ENCODE measurements at places on chromosomes 7 and 10.

DNA sequence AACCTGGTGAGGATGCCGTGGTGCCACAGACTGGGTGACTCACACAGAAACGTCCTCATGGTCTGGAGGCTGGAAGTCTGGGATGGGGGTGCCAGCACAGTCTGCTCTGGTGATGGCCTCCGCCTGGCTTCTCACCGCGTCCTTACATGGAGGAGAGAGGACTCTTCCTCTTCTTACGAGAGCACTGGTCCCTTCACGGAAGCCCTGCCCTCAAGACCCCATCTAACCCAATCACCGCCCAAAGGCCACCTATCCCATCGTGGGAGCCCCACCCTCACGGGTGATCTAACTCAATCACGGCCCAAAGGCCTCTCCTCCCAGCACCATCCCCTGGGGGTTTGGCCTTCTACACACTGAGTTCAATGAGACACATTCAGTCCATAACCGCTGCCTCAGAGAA, 137.7 kb downstream of the PTPRN2 start:
- no peak for DNase-seq

DNA sequence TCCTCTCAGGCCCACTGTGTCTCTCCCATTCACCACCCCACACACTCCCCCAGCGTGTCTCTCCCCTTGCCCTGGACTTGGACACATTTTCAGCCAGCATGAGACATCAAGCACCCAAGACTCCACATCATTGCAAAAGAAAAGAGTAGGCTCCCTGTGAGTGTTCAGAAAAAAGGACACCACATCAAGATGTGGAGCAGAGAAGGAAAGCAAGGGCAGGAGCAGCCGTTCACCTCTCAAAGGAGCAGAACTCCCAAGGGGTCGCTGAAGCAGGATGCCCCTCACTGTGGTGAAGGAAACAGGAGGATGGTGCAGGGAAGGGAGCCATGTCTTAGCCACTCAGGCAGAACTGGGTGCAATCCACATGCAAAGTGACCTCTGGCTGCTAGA, 89.9 kb upstream of the MACROH2A2 start:
- DNase-seq, result no peak

GRCh38 chr10:44516891-44517290, 132.0 kb upstream of the CXCL12 start:
- DNase-seq, result no peak

- DNase-seq, result no peak
Measured at GRCh38 chr10:30967650-30968410, 63.8 kb downstream of the ZNF438 start.

DNA sequence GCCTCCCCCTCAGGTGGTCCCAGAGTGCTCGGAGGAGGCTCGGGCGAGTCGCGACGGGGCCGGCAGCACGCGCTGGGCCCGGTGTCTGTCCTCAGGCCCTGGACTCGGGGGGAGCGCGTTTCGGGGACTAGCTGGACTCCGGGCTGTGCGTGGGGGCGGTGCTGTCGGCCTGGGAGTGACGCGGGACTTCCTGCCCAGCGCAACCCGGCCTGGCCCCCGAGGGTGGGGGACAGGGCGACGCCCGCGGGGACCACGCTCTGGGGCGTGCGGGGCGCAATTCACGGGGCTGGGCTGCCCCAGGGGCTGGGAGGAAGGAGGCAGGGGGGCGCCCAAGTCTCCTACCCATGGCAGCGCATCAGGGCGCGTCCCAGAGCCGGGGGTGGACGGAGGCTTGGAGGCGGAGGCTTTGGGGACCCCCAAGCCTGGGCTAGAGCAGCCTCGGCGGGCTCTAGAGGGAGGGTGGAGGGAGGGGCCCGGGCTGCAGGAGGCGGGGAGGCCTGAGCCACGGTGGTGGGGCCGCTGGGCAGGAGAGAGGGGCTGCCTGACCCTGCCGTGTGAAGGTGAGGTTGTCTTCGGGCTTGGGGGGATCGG, 2.3 kb upstream of the VENTX start:
- DNase-seq, result no peak

DNA sequence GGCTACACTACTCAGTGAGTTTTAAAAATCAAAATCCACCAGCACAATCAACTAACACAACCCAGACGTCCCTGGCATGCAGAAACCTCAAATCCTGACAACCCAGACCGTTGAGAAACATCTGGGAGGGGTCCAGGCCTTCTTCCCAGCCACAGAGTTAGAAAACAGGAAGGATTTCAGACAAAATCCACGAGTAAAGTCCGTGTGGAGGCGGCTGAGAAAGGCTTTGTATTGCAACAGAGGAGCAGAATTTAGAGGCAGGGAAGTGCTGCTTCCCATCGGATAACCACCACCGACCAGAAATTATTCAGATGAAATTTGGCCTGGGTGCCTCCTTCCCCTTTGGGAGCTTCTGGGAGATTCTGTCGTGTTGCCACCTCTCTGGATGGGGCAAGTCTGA, 61.5 kb downstream of the TNS3 start:
- no peak for DNase-seq

DNA sequence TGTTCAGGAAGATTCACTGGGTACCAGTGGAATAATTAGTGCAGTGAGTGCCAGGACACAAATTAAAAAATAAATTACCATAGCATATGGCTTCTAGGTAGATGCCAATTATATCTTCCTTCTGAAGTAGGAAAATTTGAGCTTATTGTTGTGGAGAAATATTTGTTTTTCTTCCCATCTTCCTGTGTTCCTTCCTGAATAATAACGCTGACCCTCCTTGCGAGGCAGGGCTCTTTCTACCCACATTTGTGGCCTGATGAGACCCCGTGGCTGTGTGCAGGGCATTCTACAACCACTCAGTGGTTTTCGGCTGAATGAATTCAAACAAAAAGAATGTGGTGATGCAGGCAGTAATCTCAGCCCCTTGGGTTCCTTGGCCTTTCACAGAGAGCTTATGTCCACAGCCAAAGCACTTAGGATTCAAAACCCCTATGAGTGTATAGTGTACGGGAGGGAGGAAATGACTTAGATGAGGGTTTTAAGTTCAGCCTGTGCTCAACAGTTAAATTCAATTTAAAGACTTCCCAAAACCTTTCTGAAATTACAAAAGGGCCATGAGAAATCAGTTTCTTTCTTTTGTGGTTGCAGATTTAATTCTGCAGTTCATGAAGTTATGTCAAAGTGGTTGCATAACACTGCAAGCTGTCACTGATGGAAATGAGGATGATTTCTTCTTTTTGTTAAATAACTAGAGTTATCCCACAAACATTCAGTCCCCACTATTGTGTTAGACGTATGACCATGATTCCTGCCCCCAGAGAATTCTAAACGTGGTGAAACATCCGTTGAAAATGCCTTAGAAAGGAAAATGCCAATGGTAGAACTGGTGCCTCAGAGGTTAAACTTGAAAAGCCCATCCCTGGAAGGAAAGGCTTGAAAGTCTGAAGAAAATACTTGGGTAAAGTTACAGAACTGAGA, 255.3 kb downstream of the FZD1 start:
- DNase-seq, result no peak

DNA sequence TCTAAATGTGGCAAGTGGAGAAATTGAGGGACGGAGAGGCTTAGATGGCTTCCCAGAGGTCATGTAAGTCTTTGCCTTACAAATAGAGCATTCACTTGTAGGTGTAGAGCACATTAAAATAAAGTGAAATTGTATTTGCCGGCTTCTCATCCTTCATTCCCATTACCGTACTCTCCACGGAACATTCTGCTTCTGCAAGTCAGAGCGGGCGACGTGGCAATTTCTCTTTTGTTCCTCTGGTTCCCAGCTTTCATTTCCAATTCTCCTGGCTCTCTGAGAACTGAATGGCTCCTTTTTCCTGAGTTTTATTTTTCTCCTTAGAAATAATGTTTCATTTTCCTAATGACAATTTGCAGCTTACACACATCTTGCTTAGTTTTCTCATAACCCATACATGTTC, 51.3 kb upstream of the PFKP start:
- no peak for DNase-seq

DNA sequence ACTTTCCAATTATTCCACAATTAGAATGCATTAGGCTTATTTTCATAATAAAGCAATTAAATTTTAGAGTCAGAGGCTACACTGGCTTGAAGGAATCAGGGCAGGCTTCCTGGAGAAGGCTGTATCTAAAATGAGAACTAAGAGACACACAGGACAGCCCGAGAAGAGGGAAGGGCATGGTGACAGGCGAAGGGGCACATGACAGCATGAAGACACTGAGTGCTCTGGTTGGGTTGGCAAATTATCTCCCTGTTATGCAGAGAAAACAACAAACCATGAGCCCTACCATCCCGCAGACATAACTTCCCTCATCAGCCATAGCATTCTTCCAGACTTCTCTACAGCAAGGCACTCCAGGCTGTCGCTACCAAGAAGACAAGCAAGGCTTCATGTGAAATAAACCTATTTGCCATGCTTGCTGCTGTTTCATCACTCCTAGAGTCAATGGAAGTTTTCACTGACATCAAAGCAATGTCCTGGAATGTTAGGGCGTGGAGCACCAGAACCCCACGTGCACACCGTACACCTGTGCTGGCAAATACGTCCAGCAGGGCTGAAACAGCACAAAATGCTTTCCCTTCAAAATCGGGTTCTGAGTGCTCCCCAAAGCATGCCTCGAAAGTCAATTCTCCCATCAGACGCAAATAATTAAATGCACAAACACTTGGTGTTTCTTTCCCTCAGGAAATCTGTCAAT, 21.3 kb downstream of the VOPP1 start:
- no peak for DNase-seq

GRCh38 chr7:1248143-1248915, 15.7 kb downstream of the UNCX start:
- DNase-seq, result no peak

GRCh38 chr10:132921818-132922807, 20.3 kb downstream of the CFAP46 start:
- no peak for DNase-seq

Measured in Ammon's horn (tissue), 1 donor.